Fibroblast of the aortic adventitia (primary cell): ENCODE measurements at places on chromosomes 1 and 21. TPM values are rescaled to one million over a fixed set of nuclear protein-coding genes. Genes with fewer than 3 reads are reported as not detected.

GPATCH3 gene
- 5.9 and 21.0 TPM in 2 replicates for total RNA-seq

CLCA1 gene
- total RNA-seq: not detected in 2 replicates

KAZN gene
- total RNA-seq: 3.9 and 23.6 TPM in 2 replicates

GPR161 gene
- total RNA-seq: 7.0 and 12.3 TPM in 2 replicates

PLA2G4A gene
- total RNA-seq: 7.3 and 74.7 TPM in 2 replicates

C1orf185 gene
- not detected in 2 replicates for total RNA-seq

SPAG17 gene
- 0.09 TPM in 1 of 2 replicates, not detected in the other for total RNA-seq

LCE1A gene
- not detected in 2 replicates for total RNA-seq

ANKRD34A gene
- total RNA-seq: 0.65 and 0.99 TPM in 2 replicates

LAD1 gene
- total RNA-seq: not detected in 2 replicates

CLDN17 gene
- 0.49 TPM in 1 of 2 replicates, not detected in the other for total RNA-seq

BSND gene
- total RNA-seq: not detected in 2 replicates

CLEC20A gene
- not detected in 2 replicates for total RNA-seq

SLFNL1 gene
- 0.09 and 0.57 TPM in 2 replicates for total RNA-seq

THEM5 gene
- not detected in 2 replicates for total RNA-seq
